ENCODE measurements at places on chromosomes 5 and 9. TPM values are rescaled to one million over a fixed set of nuclear protein-coding genes. Genes with fewer than 3 reads are reported as not detected.

GRCh38 chr5:111345731-111346130 lies 121.5 kb downstream of the CAMK4 start:
- no peak for DNase-seq

DNA sequence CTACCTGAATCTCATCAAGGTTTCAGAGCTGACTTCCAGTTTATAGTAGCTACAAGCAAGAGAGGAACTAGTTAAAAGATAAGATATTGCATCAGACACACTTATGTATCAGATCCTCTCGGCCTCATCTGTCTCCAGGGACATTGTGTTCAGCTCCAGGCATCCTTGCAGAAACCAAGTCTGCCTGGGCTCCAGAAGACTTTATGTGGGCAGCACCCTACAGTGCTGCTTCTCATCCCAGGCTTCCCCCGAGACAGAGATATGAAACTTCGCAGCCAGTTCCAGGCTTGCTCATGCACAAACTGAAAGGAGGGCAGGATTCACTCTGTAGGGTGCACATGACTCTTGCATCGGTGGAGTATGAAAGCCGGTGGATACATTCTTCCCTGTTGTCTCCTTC lies 33.9 kb upstream of the FOXB2 start:
- DNase-seq: no peak

Gene NR4A3
- polyA plus RNA-seq: 0.31 TPM

GRCh38 chr5:147734894-147735293 lies 47.6 kb downstream of the JAKMIP2 start:
- no peak for DNase-seq

GRCh38 chr5:13804336-13804735 lies 140.2 kb downstream of the DNAH5 start:
- DNase-seq: no peak

- DNase-seq: no peak
These were observed 73.4 kb upstream of the PPARGC1B start for GRCh38 chr5:149656576-149657182.

Gene CATSPER3
- polyA plus RNA-seq: 1.3 TPM

DNA sequence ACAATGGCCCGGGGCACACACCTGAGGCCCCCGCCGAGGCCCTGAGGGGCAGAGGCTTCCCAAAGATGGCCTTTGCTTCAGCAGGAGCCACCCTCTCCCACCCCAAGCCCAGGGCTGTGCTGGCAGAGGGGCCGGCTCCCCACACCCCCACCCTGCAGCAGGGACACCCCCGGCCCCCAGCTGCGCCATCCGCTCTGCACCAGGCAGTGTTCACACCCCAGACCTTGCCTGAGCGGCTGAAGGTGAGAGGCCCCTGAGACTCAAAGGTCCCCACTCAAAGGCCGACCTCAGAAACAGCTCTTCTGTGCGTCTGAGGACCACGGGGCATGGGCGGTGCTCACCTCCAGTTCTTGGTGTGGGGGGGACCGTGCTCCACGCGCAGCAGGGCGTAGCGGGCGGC lies 37.6 kb downstream of the SLC12A7 start:
- DNase-seq: no peak

DNA sequence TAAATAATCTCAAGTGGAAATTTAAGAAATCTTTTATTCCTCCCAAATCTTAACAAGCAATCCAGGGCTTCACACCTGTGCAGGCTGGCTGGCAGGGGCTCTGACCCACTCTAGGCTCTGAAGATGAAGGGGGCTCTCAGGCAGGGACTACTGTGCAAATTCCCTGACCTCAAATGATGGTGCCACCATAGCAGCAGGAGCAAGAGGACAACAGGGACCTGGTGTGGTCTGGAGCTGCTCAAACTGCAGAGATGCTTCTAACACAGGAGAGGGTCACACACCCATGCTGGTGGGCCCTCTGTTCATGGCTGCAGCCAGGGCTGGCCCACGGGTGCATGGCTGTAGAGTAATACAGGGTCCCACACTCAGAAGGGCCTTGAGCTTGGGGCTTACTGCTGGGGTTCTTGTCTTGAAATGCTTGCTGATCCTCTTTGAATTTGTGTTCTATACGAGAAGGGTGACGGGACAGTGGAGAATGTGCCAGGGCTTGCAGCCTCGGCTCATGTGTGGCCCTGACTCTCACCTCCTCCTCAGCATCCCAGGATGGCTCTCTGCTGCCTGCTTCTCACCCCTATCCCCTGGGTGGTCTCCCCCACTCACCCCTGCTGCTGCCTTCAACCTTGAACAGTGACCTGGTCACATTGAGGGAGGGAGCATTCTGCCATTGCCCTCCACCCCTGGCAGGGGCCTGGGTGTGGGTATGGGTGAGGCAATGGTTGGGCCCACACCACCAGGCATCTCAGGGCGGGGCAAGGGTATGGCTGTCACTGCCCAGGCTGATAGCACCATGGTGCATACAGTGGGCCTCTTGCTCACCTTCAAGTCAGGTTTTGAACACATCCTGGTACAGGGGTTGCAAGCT lies 191.7 kb downstream of the FSTL4 start:
- no peak for DNase-seq

GRCh38 chr5:56233230-56233629 lies at the start of gene ANKRD55:
TSS of gene ANKRD55 (minus strand) at chr5:56233330. CDS start at chr5:56232913, 417 bp downstream.
- no peak for DNase-seq

DNA sequence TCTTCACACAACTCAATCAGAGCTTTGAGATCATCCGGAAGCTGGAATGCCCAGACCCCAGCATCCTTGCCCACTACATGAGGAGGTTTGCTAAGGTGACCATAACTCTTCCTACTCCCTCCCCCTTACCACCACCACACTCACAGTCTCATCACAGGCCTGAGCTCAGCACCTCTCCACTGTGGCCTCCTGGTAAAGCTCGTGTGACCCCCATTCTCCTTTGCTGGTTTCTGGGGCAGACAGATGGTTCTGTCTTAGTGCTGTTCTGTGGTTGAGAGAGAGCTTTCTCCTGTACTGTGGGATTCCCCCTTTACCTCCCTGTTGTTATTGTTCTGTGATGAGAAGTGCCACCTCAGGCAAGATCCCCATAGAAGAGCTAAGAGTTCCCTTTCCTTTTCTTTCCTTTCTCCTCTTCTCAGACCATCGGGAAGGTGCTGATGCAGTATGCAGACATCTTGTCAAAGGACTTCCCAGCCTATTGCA lies 92.7 kb upstream of the RUSC2 start:
- DNase-seq: no peak

DNA sequence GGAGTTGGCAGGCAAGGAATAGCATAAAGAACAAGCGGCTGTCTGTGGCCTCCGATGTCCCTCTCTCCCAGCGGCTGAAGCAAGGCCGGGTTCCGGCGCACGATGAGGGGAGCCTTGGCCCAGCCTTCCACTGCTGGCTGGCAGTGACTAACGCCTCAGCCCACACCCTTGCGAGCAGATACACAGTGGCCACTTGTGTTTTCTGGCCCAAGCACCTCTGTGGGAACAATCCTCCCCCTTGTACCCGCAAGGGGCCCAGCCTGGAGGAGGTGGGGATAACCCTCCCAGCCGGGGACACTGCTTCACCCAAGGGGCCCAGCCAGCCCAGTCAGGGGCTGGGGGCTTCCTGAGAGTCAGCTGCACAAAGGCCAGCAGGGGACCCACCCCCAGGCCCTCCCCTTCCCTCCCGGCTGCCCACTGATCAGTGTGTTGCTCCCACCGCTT lies 23.2 kb downstream of the STK10 start:
- DNase-seq: no peak

DNA sequence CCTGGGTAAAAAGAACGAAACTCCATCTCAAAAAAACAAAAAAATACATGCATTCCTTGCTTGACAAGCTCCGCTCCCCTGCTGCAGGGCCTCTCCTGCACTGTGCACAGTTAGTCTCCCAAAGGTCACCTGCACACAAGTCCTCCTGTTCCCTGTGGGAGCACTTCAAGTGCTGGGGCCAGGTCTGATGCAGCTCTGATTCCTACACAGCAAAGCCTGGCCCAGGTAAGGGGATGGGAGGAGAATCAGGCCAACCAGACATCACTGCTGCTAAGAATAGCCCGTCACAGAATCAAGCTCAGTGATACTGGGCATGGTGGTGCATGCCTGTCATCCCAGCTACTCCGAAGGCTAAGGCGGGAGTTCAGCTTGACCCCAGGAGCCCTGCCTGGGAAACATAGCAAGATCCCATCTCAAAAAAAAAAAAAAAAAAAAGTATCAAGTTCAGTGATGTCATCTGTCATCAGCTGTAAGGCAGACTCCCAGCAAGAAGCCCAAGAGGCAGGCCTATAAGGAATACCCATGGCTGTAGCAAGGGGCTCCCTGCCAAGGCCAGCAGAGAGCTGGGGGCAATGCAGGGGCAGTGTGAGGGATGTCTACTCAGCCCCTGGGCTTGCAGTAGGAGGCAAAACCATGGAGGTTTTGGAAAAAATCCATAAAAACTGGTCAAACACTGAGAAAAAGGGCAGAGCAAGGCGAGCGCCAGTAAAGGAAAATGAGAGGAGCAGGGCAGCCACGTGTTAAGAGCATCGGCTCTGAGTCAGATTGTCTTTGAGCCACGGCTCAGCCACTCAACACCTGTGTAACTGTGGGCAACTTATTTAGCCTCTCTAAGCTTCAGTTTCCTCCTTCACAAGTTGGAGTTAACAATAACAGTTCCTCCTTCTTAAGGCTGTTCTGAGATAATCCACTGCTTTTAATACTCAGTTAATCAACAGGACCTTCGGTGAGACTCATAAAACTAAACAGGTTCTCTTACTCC lies 3.2 kb downstream of the TPM2 start:
- no peak for DNase-seq

DNA sequence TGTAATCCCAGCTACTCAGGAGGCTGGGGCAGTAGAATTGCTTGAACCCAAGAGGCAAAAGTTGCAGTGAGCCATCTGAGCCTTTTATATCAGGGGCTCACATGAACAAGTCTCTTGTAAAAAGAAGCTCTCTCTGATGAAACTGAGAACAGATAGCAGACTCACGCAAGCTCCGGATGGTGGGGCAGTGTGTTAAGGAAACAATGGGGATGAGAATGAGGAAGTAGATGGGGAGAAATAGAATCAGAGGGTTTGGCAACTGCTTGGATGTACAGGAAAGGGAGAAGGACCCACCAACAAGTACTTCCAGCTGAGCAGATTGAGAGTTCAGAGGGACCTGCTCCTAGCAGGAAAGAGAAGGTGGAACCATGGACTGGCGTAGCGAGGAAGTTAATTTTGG lies 18.6 kb downstream of the TMEM252 start:
- DNase-seq: no peak

Gene PTPN3
- 54.2 TPM for polyA plus RNA-seq

Gene CFAP90
- 6.5 TPM for polyA plus RNA-seq

DNA sequence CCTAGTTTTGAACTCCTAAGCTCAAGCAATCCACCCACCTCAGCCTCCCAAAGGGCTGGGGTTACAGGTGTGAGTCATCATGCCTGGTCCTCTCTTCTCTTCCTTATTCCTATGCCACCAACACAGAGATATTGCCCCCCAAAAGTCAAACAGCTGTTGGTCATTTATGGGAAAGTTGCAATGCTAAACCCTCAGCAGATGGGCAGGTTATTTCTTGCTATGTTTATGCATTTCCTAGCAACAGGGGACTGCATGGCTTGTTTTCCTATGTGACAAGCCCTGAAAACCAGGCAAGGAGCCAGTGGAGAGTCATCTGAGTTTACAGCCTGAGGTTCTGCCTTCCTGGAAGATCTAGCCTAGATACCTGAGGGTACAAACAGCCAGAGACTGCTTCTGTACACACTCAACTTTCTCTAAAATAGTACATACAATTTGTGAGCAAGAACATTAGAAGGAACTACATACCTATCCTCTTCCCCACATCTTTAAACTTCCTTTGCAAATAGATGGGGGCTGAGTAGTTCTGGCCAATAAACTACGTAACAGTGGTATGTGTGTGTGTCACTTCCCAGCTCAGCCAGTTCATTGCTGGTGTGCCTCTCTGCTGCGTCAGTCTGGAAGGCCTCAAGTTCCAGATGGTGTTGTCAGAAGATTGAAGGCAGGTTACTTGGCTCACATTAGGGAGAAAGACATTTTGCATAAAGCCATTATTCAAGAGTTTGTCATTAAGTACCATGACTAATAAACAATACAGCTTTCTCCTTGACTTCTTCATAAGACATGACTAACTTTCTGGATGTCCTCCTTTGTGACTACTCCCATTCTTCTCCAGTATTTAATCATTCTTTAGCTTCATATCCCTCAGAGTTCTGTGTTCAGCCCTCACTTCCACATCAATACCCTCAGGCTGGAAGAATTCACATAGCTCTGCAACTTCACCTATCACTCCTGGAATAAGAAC lies 65.3 kb downstream of the CSNK1A1 start:
- peak; percentile 56 for DNase-seq

GRCh38 chr9:97651646-97652045 lies 18.0 kb downstream of the NCBP1 start:
- no peak for DNase-seq

DNA sequence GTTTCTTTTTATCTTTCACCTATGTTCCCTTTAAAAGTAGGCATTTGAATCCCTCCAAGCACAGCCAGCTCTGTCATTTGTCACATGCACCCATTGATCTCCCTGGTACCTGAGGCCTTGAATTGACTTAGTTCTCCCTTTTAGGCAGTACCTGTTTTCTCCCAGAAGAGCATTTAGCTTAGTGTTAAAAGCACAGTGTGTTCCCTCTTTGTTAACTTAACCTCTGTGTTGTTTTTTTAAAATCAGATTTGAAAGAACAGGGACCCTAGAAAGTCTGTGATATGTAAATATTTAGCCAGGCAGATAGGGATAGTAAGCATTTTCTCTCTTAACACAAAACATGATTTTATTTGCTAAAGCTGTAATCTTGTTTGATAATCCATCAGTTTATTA lies 113.8 kb upstream of the SPATA31D4 start:
- DNase-seq: no peak

DNA sequence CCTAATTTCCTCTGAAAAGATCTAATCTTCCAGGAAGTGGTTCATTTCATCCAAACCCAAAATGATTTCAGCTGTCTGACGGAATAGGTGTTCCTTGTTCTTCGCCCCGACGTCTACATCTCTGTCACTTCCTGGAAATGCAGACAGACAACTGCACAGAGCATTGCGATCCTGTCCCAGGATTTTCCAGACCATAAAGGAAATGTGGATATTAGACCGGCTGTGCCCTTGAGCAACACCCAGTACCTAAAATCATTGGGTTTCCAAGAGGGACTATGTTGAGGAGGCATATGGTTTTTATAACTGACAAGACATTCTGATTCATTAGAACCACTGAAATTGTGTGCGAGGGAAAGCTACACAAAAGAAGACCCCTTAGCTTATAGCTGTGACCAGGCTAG lies 74.2 kb downstream of the MSX2 start:
- DNase-seq: no peak
